ENCODE measurements at places on chromosomes 3 and 15.

DNA sequence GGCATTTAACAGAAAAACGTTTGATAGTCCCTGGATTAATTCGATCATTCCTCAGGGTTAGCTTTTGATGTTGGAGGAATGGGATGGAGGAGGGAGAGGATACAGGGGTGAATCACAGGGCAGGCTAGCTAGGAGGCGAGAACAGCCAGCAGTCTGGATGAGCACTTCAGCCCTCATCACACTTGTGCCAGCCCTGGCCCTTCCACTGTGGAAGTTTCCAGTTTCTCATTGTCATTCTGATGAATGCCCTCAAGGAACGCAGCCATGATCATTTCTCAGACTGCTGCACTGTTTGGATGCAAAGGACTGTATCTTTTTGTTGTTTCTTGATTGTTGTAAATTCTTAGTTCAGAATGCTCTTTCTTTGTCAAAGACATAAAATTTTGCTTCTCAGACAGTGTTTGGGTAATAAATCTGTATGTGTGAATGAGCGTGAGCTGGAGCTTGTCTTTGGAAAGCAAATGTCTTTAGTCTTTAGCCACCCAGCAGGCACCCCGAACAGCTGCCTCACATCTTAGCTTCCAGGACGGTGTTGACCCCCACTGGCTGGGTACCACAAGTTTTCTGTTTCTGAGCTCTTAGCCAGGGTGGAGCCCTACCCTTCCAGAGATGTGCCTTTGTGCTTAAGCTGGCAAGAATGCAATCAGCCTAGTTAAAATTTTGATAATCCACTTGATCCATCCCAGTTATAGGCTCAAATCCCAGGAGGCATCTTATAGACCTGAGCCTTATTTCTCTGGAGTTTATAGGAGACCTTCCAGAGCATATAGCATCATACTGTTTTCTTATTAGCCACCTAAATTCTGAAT, 121.1 kb downstream of the PDCD6IP start:
- no peak for DNase-seq

DNA sequence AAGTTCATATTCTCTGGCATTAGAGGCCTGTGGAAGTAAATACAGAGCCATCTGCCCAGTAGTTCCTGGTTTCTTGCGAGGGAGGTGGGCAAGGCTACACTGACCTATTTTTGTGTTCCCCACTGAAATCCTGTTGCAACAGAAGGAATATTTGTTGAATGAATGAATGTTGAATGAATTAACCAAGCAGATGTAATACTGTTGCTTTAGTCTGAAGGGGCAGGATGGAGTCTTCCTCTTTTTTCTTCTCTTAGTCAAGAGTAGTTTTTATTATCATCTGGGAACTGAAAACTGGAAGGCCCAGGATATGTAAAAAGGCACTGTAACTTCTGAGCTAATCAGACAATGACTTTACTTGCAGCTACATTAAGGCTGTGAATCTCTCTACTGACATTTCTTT, 17.1 kb downstream of the BLOC1S6 start:
- no peak for DNase-seq

- DNase-seq = no peak
Observed at GRCh38 chr3:30353711-30354467, 252.5 kb upstream of the TGFBR2 start.

DNA sequence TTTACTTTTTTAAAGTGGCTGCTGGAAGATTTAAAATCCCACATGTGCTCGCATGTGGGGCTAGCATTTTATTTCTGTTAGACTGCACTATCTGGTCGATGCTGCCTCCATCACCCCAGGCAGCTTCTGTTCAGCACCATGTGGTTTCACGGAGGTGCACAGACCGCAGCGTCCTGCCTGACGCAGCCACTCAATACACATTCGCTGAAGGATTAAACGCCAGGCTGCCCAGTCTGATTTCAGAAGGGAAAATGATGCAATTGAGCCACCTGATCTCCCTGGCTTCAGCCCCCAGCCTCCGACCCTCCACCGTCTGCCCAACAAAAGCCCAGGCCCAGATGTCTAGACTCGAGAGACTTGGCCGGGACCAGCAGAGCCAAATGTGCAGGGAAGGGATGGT, 84.5 kb downstream of the MEGF11 start:
- no peak for DNase-seq

- no peak for DNase-seq
Observed at GRCh38 chr3:46667657-46668056, 25.8 kb downstream of the ALS2CL start.
